ENCODE measurements at places on chromosomes 11 and 22.

DNA sequence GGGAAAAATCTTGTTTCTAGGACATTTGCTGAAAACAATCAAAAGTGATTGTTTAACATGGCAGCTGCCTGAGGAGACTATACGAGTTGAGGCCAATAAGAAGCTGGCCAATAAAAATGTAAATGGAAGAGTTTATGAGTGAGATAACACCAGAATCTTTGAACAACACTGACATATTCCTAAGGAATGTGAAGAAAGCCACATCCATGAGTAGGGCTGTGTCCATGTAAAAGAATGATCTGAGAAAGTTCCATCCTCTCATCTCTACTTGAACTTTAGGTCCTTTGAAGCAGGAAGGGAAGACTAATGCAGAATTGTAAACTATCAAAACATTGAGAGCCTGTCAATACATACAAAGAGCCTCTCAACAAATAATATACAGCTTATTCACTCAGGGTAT lies 6.9 kb upstream of the CHORDC1 start:
- no peak for DNase-seq

- no peak for DNase-seq
Observed at GRCh38 chr11:130705670-130706421, 210.4 kb downstream of the SNX19 start.

GRCh38 chr11:113760241-113760640 lies 13.3 kb downstream of the ZW10 start:
- DNase-seq = no peak

GRCh38 chr11:83681906-83682610 lies 395.9 kb upstream of the CCDC90B start:
- no peak for DNase-seq

DNA sequence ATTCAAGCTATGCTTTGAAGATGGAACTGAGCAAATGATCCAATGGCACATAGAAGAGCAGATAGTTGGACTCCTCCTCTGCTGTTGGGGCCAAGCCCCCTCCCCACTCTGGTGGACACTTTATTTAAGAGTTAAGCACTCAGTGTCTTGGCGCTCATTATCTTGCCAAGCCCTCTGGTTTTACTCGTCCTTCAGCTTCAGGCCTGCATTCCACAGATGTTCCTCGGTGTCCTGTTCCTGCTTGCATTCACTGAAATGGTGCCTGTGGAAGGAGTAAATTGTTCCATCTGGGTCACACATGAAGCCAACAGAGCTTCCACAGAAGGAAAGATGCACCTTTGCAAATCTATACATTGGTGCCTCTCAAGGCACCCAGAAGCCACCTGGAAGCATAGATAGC lies 26.1 kb downstream of the MAML2 start:
- DNase-seq = no peak
